Endothelial cell of coronary artery (primary cell): ENCODE measurements at places on chromosomes 7 and 10. TPM values are rescaled to one million over a fixed set of nuclear protein-coding genes. Genes with fewer than 3 reads are reported as not detected.

Gene ITGA8
- under 0.01 and 0.18 TPM in 2 replicates for total RNA-seq

Gene EGFR
- total RNA-seq, result 1.5 and 7.5 TPM in 2 replicates

Gene DYNC1I1
- 0.28 and 0.54 TPM in 2 replicates for total RNA-seq

Gene AGR3
- not detected in 2 replicates for total RNA-seq

Gene MRLN
- not detected in 2 replicates for total RNA-seq

Gene GALNT17
- not detected in 2 replicates for total RNA-seq

Gene IFIT1B
- not detected in 2 replicates for total RNA-seq

Gene TMEM254
- total RNA-seq, result 4.1 and 5.1 TPM in 2 replicates

Gene CUZD1
- total RNA-seq, result 0.54 and 1.0 TPM in 2 replicates

Gene UCN3
- not detected in 2 replicates for total RNA-seq

Gene ADIRF
- total RNA-seq, result 21.6 and 26.6 TPM in 2 replicates

Gene KCND2
- total RNA-seq, result 0.09 TPM in 1 of 2 replicates, not detected in the other

Gene PRKG1
- 1.9 and 3.9 TPM in 2 replicates for total RNA-seq

Gene PPP2R2D
- total RNA-seq, result 29.6 and 33.9 TPM in 2 replicates

Gene ANXA8
- total RNA-seq, result 0.56 TPM in 1 of 2 replicates, not detected in the other

Gene MXI1
- 7.1 and 12.5 TPM in 2 replicates for total RNA-seq

Gene ZNF485
- total RNA-seq, result 1.3 and 2.6 TPM in 2 replicates

Gene ZNF488
- total RNA-seq, result under 0.01 and 0.09 TPM in 2 replicates

Gene ORC5
- total RNA-seq, result 18.3 and 22.4 TPM in 2 replicates

Gene SPDYE11
- total RNA-seq, result not detected in 2 replicates

Gene SCIN
- 0.09 TPM in 1 of 2 replicates, not detected in the other for total RNA-seq

Gene CPA2
- not detected in 2 replicates for total RNA-seq

Gene LEP
- under 0.01 TPM in 1 of 2 replicates, not detected in the other for total RNA-seq

Gene OR2A7
- total RNA-seq, result under 0.01 and 0.09 TPM in 2 replicates

Gene LRMDA
- 2.1 and 7.9 TPM in 2 replicates for total RNA-seq

Gene SYT15B
- 1.0 TPM in 1 of 2 replicates, not detected in the other for total RNA-seq

Gene CFAP46
- total RNA-seq, result 1.1 and 2.3 TPM in 2 replicates

Gene ZKSCAN5
- 10.4 and 11.8 TPM in 2 replicates for total RNA-seq

Gene SDK1
- total RNA-seq, result 0.81 and 1.5 TPM in 2 replicates

Gene FFAR4
- total RNA-seq, result not detected in 2 replicates

Gene UNCX
- not detected in 2 replicates for total RNA-seq

Gene STAMBPL1
- total RNA-seq, result 0.81 and 3.2 TPM in 2 replicates

Gene OGDHL
- 0.19 and 0.99 TPM in 2 replicates for total RNA-seq

Gene GPER1
- total RNA-seq, result 0.75 and 0.99 TPM in 2 replicates
